ENCODE measurements at places on chromosomes 4 and X.
A peak's percentile ranks its signal among the peaks of the same experiment; 100 is the strongest.

- no peak for DNase-seq
Measured at GRCh38 chrX:57583477-57583876, 8.3 kb upstream of the ZXDB start.

DNA sequence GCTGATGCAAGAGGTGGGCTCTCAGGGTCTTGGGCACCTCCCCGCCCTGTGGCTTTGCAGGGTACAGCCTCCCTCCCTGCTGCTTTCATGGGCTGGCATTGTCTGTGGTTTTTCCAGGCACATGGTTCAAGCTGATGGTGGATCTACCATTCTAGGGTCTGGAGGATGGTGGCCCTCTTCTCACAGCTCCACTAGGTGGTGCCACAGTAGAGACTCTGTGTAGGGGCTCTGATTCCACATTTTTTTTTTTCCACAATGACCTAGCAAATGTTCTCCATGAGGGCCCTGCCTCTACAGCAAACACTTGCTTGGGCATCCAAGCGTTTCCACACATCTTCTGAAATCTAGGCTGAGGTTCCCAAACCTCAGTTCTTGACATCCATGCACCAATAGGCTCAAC lies 657.9 kb upstream of the CT83 start:
- no peak for DNase-seq

GRCh38 chr4:100317032-100317864 lies 127.0 kb upstream of the DDIT4L start:
- DNase-seq, result no peak

DNA sequence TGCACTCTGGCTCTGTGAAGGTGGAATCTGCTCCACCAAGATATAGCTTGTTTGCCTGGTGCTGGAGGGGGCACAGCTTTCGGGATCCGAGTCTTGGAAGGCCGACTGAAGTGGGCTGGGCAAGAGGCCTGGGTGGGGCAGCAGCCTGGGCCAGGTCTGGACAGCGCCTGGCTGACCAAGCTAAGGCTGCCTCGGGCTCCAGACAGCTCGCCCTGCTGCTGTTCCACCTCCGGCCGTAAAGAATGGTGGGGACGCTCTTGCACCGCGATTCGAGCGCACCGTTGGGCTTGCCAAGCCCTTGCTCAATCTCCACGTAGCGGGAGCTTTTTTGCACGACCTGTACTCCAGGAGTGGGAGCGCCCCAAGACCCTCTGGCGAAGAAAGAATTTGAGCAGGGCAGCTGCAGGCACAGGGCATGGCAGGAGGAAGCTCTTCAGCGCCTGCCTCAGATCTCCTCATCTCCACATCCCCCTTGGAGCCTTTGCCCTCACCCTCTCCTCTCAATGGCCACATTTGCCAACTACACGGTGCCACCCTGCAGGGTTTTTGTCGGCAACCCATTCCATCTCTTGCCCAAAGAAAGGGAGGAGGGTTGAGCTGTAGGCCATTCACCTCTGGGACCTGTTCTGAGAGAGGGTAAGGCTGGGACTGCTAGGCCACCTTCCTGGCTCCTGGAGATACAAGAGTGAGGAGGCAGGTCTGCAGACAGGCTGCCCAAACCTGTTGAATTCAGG lies 18.9 kb downstream of the CNGA2 start:
- peak; percentile 75 for DNase-seq

GRCh38 chr4:111689214-111689613 lies 456.0 kb upstream of the FAM241A start:
- no peak for DNase-seq

DNA sequence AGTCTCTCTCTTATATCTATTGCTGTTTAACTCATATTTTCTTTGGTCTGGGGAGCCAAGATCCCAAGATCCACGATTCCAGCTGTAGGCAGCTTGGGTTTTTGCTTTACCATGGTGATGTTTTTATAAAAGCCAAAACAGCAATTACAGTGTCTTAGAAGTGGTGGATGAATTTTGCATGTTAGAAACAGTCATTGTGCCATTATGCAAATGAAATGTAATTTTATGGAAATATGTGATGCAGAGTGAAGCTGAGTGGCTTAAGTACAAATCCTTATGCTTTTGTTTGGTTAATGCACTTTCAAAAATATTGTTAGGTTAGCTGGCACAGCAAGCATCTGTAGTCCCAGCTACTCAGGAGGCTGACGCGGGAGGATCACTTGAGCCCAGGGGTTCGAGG lies 32.8 kb upstream of the PTTG2 start:
- DNase-seq, result no peak

DNA sequence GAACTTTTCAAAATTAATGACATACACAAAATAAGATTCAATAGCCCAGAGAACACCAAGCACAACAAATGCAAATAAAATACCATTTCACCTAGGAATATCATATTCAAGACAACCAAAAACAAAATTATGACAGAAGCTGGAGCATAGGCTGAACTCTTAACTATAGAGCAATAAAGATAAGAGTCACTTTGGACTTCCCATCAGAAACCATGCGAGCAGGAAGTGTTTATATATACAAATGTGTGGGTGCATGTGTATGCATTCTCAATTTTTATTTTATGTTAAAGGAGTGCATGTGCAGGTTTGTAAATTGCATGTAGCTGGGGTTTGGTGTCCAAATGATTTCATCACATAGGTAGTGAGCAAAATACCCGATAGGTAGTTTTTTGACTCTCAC lies 291.6 kb downstream of the ARAP2 start:
- DNase-seq, result no peak

DNA sequence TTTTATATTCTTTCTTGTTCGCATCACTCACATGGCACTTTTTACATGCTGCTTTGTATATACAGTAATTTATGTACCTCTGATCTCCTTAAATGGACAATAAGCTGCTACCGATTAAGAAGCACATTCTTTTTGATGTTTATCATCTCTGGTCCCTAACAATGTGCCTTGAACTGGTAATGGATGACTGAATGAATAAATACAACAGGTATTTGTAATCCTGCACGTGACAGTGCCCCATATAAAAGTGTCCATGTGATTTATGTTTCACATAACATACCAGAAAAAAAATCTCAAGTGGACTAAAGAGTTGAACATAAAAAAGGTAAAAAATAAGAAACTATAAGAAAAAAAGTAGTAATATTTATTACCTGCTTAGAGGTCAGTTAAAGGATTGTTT lies 7.7 kb upstream of the SLAIN2 start:
- DNase-seq, result no peak

GRCh38 chrX:139930401-139930800 lies 2.5 kb downstream of the ATP11C start:
- no peak for DNase-seq

GRCh38 chr4:3638080-3638795 lies 106.0 kb upstream of the LRPAP1 start:
- DNase-seq, result no peak

GRCh38 chrX:53080628-53081580 lies 1.3 kb upstream of the TSPYL2 start:
- no peak for DNase-seq

DNA sequence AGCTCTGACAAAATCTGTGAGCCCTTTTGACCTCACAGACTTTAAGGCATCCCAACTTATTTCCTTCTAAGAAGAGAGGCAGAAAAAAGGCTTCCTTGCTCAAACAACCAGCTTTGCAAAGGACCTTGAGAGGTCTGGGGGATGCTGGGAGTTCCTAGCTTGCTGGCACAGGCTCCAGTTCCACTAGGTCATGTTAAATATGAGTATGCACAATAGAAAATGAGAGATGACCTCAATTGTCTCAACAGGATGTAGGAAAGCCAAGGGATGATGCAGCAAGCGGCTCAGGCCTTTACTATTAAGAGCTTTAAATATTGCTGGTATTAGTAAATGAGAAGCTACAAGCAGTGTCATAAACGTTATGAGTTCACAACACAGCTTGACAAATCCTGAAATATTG lies 13.3 kb upstream of the ZNF827 start:
- no peak for DNase-seq

DNA sequence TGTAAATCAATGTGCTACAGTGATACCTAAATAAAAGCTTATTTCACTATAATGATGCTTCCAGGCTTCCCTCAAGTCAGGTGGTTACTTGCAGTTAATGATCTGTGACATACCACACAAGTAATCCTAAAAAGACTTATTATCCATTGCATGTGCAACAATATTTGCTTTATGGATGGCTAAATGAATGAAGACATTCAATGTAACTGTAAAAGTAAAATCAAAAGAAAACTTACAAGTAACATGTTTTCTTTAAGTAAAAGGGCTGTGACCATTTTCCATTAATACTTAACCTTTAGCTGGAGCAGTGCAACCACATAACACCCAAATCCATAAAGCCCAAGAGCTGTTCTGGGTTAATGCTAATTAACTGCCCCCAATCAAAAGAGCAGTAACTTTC lies 42.6 kb downstream of the RAB28 start:
- no peak for DNase-seq

GRCh38 chrX:124203311-124203710 lies 129.1 kb upstream of the TEX13D start:
- no peak for DNase-seq

DNA sequence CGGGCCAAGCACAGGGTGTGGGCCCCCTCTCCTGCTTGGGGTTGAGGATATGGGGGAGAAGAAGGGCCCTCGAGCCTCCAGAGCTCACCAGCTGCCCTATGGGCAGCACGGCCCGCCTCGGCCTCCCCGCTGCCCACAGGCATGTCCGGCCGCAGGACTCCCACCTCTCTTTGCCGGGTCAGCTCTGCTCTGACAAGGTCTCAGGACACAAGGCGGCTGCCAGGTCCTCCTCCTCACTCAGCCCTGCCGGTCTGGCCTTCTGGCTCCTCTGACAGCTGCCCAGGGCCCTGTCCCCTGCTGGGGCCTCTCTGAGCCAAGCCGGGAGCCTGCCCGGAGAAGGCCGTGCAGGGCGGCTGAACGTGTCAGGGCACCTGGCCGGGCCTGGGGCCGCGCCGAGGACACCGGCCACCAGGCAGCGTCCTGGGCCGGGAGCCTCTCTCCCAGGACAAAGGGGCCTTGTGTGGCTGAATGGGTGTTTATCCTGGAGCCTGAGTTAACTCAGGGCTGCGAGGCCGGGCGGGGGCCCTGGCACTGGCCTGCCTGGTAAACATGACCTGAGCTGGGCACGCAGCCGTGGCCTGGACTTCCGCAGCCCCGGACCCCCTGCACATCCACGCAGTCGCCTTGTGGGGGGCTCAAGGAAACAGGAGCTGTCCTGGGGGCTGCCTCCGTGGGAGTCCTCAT lies 25.7 kb downstream of the TACC3 start:
- DNase-seq, result no peak

- DNase-seq, result no peak
Measured at GRCh38 chrX:16848541-16848940, 21.6 kb downstream of the RBBP7 start.

DNA sequence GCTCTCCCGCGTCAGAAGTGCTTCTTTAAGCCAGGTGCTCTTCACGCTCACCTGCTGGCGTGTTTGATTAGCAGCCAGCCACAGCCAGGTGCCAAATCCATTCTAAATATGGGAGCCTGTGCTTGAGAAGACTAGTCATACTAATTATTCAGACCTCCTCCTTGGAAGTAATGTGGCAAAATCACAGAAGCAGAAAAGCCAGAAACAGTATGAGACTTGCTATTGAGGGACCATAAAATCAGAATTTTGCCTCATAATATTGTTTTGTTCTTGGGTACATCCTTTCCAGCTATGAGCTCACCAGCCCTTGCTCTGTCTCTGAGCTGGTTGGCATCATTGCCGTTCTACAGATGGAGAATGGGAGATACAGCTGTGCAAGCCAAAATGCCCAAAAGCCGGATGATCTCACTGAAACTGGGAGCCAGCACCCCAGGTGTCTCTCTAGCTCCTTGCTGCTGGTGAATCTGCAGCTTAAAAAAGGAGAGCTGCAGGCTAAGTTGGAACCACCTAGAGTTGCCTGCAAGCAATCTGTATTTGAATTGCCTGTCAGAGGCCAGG lies 205.4 kb downstream of the SHROOM3 start:
- no peak for DNase-seq

- no peak for DNase-seq
Measured at GRCh38 chr4:89134775-89135319, 23.5 kb downstream of the TIGD2 start.

DNA sequence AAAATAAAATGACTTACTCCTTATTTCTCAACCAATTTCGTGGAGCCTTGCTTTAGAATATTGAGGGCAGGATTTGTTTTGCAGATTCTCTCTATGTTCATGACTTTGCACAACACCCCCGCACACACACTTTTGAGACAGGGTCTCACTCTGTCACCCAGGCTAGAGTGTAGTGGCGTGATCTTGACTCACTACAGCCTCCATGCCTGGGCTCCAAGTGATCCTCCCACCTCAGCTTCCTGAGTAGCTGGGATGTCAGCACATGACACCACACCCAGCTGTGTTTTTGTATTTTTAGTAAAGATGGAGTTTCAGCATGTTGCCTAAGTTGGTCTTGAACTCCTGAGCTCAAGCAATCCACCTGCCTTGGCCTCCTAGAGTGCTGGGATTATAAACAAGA lies 12.0 kb downstream of the CT47C1 start:
- DNase-seq, result no peak

- no peak for DNase-seq
Measured at GRCh38 chrX:82362550-82362949, 1145.5 kb upstream of the POU3F4 start.

DNA sequence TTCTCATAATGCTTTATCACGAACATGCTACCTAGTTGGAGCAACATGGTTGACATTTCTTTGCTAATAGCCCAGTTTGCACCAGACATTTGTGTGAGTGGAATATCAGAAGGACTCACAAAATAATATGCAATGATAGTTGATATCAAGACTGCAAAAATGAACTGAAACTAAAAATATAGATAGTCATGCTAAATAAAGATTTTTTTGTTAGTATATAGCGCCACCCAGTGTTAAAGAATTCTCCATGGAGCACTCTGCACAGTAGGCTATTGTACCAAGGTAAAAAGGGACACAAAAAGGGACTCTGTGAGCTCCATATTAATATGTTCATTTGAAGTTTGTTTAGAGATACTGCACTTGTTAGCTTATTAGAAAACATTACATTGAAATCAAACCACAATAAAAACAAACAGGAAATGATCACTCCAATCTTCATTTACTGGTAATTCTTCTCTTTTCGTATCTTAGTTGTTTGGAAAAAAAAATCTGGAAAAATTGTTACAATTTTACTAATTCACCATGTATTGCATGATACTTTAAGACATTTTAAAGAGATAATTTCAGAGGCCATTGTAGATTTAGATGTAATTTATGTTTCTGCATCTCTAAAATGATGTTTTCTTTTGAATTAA lies 1509.6 kb downstream of the ADGRL3 start:
- DNase-seq, result no peak

GRCh38 chrX:120021927-120022326 lies 55.6 kb downstream of the RHOXF2B start:
- no peak for DNase-seq

GRCh38 chr4:147994076-147994475 lies 262.2 kb downstream of the ARHGAP10 start:
- DNase-seq, result no peak

- no peak for DNase-seq
Measured at GRCh38 chr4:74410272-74410671, 34.7 kb upstream of the AREG start.

DNA sequence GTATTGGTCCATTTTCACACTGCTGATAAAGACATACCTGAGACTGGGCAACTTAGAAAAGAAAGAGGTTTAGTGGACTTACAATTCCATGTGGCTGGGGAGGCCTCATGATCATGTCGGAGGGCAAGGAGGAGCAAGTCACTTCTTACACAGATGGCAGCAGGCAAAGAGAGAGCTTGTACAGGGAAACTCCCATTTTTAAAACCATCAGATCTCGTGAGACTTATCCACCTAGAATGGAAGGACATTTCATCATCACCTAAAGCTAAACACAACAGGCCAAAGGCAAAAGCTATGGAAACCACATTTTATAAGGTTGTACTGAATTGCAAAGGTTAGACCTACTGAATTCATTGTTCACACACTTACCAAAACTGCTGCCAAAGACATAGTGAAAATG lies 6.0 kb upstream of the SLC25A43 start:
- DNase-seq, result no peak
